ENCODE measurements at places on chromosomes 7 and 10. TPM values are rescaled to one million over a fixed set of nuclear protein-coding genes. Genes with fewer than 3 reads are reported as not detected.
A peak's percentile ranks its signal among the peaks of the same experiment; 100 is the strongest.

DNA sequence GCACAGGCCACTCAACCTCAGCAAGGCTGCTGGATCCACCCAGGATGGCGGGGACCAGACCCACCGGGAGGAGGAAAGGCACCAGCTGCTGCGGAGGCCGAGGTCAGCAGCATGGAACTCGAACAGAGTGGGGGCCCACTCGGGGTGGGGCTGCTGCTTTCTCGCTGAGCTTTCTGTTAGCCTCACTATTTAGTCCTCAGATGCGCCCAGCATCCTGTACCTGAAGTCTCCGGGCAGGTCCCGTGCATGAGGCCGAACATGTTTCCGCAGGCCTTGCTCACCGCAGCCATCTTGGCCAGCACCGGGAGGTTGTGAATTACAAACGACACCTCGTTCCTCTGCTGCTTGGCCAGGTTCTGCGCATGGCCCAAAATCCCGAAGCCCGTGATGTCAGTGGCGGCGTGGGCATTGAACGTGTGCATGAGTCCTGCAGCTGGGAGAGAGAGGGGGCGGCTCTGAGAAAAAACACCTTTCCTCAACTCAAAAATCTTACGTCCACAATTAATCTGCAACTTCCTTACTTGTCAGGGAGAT lies 22.8 kb upstream of the PHYH start:
- peaks cover 3% of the 10 kb centered on the region for H3K4me1 ChIP-seq
- H3K27ac ChIP-seq, result no peak overlapping the region
- H3K36me3 ChIP-seq, result peaks cover 4% of the 10 kb centered on the region
- H3K4me3 ChIP-seq, result no peak overlapping the region
- peaks cover 2% of the 10 kb centered on the region for H3K27me3 ChIP-seq

- peaks cover 3% of the 10 kb centered on the region for H3K27me3 ChIP-seq
- H3K27ac ChIP-seq, result no peak overlapping the region
- no peak overlapping the region for H3K4me3 ChIP-seq
- H3K36me3 ChIP-seq, result no peaks in the 10 kb centered on the region
Observed at GRCh38 chr7:39937366-39938153, 12.5 kb upstream of the CDK13 start.

The OR2A5 gene
- not detected for total RNA-seq

DNA sequence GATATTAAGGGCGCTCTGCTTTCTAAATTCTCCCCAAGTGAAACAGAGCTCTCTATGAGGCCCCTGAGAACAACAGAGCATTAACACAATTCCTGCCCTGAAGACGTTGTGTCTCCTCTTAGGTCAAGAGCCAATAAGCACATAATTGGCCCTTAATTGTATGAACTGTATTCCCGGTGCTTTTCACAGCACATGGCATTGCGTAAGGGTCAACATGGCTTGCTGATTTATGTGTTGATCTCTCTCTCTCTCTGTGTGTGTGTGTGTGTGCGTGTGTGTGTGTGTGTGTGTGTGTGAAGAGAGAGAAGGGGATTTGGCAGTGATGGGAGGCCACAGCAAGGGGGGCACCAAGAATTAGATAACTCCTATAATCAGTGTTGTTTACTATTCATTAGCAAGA lies 40.5 kb downstream of the LYZL1 start:
- H3K36me3 ChIP-seq, result no peaks in the 10 kb centered on the region
- H3K4me1 ChIP-seq, result no peaks in the 10 kb centered on the region
- H3K27ac ChIP-seq, result no peak overlapping the region
- H3K4me3 ChIP-seq, result no peak overlapping the region

DNA sequence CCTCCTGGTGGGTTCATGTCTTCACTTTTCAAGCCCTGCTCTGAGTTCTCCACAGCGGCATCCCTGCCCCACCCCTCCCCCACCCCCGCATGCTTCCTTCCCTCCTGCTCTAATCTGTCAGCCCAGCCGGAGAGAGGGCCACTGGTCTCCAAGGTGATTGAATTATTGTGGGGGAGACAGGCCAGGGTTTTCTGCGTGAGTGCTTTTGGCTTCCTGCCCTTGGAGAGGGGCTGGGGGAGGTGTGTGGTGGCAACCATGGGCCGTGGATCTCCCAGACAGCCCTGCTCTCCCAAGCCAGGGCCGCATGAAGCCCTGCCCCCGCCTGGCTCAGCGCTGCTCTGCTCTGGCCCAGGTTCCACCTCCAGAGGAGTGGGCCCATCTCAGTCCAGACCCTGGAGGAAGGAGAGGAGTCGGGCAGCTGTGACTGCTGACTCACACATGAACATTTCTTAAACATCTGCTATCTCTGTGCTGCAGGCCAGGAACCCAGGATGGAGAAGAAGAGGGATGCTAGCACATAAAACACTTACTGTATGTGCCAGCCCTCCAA lies 109.9 kb downstream of the ZMIZ1 start:
- peaks cover 35% of the 10 kb centered on the region for H3K27me3 ChIP-seq
- no peaks in the 10 kb centered on the region for H3K36me3 ChIP-seq
- H3K4me3 ChIP-seq, result peak overlapping the region; percentile 79
- peak overlapping the region; percentile 80 for H3K27ac ChIP-seq

The PLEKHS1 gene
- total RNA-seq, result not detected

DNA sequence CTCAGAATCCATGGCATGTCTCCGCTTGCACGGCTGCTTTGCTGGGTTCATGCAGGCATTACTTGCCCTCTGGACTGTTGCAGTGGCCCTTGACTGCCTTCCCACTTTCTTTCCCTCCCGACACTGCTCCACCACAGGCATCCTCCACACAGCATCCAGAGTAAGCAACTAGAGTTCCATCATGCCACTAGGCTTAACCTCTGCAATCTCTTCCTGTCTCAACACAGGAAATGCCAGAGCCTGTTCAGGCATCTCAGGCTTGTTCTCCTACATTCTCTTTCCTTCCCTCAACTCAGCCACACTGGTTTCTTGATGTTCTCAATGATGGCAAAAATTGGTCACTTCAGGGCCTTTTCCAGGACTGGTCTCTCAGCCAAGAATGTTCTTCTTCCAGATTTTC lies 284.5 kb upstream of the KLF6 start:
- H3K27ac ChIP-seq, result no peak overlapping the region
- H3K4me1 ChIP-seq, result no peaks in the 10 kb centered on the region
- DNase-seq, result no peak
- no peaks in the 10 kb centered on the region for H3K27me3 ChIP-seq
- H3K36me3 ChIP-seq, result no peaks in the 10 kb centered on the region

The SSC4D gene
- 6.1 TPM for total RNA-seq

The EBLN1 gene
- not detected for total RNA-seq

DNA sequence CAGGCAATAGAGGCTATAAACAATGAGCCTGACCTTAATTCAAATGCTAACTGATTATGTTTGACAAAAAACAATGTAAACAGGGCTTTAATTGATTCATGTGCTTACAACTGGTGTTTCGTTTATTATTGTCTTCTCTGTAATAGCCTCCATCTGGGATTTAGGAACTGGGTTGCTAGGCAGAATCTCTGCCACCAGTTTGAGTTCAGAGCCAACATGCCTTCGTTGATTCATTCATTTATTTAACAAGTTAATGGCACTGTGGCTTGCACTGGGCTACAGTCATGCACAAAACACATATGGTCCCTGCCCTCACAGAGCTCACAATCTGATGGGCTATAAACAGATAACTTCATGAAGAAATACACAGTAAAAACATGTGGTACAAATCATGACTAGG lies 19.6 kb upstream of the CDHR3 start:
- no peaks in the 10 kb centered on the region for H3K36me3 ChIP-seq
- no peaks in the 10 kb centered on the region for H3K27me3 ChIP-seq
- no peak overlapping the region for H3K27ac ChIP-seq

The SLC39A12 gene
- total RNA-seq, result not detected

GRCh38 chr7:91089382-91089963 lies 174.8 kb upstream of the FZD1 start:
- H3K27me3 ChIP-seq, result no peaks in the 10 kb centered on the region
- no peak overlapping the region for H3K27ac ChIP-seq
- H3K4me1 ChIP-seq, result peaks cover 2% of the 10 kb centered on the region
- no peak overlapping the region for H3K4me3 ChIP-seq

- no peak for DNase-seq
- peak overlapping the region; percentile 57 for H3K4me3 ChIP-seq
- H3K27me3 ChIP-seq, result peaks cover 7% of the 10 kb centered on the region
- H3K36me3 ChIP-seq, result peaks cover 3% of the 10 kb centered on the region
Observed at GRCh38 chr10:80410578-80411145, 2.3 kb downstream of the PRXL2A start.

The EPHB4 gene
- 21.5 TPM for total RNA-seq

DNA sequence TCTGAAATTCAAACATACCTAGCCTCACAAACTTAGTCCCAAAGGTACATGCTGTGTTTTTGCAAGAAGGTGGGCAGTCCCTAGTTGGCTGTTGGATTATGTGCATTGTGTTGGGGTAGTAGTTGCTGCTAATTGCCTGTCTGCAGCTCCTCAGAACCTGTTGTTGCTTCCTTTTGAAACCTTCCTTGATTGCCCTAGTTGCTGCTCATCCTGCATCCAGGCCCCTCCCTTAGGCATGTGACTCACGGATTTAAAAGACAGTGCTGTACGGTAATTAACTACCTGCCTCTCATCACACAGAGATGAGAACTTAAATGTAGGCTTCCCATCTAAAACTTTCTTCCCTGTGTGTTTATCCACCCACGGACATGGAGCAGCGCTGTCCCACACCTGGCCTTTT lies 67.7 kb downstream of the BMPR1A start:
- no peak overlapping the region for H3K4me3 ChIP-seq
- DNase-seq, result no peak
- H3K36me3 ChIP-seq, result no peaks in the 10 kb centered on the region
- no peaks in the 10 kb centered on the region for H3K27me3 ChIP-seq

The ACSM6 gene
- total RNA-seq, result not detected

DNA sequence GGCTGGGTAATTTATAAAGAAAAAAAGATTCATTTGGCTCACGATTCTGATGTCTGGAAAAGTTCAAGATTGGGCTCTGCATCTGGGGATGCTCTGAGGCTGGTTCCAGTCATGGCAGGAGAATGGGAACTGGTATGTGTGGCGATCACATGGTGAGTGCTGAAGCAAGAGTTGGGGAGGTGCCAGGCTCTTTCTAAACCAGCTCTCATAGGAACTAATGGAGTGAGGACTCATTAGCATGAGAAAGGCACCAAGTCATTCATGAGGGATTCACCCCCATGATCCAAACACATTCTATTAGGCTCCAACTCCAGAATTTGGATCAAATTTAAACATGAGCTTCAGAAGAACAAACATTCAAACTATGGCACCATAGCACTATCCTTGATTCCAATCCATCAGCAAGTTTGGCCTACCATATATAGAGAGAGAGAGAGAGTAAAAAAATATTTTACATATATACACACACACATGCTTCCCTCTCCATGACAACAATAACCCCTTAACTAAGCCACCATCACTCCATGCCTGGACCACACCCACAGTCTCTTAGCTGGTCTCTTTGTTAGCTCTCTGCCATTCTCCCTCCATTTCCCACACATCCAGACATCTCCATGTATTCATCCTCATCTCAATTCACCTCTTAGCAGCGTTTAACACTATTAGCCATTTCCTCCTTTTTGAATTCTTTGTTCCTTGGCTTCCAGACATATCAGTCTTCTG lies 57.9 kb downstream of the NPY start:
- peaks cover 1% of the 10 kb centered on the region for H3K27me3 ChIP-seq
- no peak overlapping the region for H3K27ac ChIP-seq
- H3K4me1 ChIP-seq, result peaks cover 15% of the 10 kb centered on the region
- DNase-seq, result no peak
- H3K4me3 ChIP-seq, result no peak overlapping the region
- H3K36me3 ChIP-seq, result no peaks in the 10 kb centered on the region

DNA sequence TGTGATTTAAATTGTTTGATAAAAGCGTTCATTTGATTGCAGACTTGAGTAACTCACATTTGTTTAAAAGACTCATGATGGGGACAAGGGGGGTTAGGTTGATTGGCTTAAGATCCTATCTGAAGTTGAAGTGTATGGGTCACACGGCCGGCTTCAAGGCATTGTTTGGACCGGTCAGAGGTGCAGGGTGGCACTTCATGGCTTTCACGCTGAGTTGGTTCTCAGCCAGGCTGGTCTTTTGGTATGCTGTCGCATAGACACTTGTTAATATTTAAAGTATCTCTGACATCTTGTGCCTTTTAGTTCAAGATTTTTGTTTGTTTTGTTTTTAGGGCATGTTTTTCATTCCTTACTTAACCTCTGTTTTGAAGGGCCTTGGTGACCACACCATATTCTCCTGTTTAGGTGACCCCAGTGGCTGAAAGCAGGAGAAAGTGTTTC lies 58.1 kb downstream of the CCNY start:
- peaks cover 20% of the 10 kb centered on the region for H3K27me3 ChIP-seq
- peak overlapping the region; percentile 36 for H3K4me3 ChIP-seq
- H3K4me1 ChIP-seq, result peaks cover 75% of the 10 kb centered on the region
- H3K36me3 ChIP-seq, result peaks cover 18% of the 10 kb centered on the region
- peak overlapping the region; percentile 25 for H3K27ac ChIP-seq

The ACADSB gene
- total RNA-seq, result 9.9 TPM

Data from glutamatergic neuron (in vitro differentiated cells).